ENCODE measurements at places on chromosomes 7 and 10.

GRCh38 chr7:131249003-131249402 lies 78.7 kb upstream of the MKLN1 start:
- DNase-seq = peak; percentile 80

GRCh38 chr7:105703207-105703930 lies 122.1 kb upstream of the EFCAB10 start:
- no peak for DNase-seq

GRCh38 chr7:28551331-28551730 lies 139.0 kb downstream of the CREB5 start:
- DNase-seq = no peak

- no peak for DNase-seq
These were observed 2.5 kb downstream of the DYNC2I1 start for GRCh38 chr7:158858592-158859503.

- no peak for DNase-seq
These were observed 45.5 kb downstream of the STK17A start for GRCh38 chr7:43628431-43628830.
